CD4-positive, alpha-beta T cell treated with Interferon alpha-2 for 1 hour (primary cell): ENCODE measurements at places on chromosomes 2 and 18.

DNA sequence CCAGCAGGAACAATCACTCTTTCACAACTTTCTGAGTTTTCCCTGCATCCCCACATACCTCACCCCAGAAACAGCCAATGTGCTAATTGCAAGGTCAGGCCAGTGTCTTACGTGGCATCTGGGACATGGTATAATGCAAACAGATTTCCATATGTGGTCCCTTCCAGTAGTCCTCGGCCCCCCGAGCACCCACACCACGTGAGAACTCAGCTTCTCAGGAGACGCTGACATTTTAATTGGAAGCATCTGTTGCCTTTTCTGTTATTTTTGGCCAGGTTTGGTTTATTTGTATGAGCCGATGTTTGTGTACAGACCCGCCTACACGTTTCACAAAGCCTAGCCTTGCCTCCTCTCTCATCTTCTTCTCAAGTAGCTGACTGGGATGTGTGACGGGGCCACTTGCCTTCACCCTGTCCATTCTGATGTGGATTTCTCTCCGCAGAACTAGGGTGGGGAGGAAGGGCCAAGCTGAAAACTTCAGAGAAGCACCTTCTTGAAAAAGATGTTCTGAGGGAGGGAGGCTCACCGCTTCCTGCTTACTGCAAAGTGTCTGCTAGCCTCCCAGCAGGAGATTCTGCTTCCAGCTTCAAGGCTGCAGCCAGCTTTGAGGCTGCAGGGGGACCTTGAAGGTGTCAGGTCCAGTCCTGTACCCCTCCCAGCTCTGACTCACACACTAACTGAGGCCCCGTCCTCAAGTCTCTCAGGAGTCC, 109.6 kb upstream of the SLC14A2 start:
- DNase-seq: no peak

GRCh38 chr2:170972296-170973224, 43.5 kb downstream of the GORASP2 start:
- DNase-seq: no peak

- no peak for DNase-seq
Measured at GRCh38 chr2:127578411-127578810, 42.9 kb downstream of the MYO7B start.

DNA sequence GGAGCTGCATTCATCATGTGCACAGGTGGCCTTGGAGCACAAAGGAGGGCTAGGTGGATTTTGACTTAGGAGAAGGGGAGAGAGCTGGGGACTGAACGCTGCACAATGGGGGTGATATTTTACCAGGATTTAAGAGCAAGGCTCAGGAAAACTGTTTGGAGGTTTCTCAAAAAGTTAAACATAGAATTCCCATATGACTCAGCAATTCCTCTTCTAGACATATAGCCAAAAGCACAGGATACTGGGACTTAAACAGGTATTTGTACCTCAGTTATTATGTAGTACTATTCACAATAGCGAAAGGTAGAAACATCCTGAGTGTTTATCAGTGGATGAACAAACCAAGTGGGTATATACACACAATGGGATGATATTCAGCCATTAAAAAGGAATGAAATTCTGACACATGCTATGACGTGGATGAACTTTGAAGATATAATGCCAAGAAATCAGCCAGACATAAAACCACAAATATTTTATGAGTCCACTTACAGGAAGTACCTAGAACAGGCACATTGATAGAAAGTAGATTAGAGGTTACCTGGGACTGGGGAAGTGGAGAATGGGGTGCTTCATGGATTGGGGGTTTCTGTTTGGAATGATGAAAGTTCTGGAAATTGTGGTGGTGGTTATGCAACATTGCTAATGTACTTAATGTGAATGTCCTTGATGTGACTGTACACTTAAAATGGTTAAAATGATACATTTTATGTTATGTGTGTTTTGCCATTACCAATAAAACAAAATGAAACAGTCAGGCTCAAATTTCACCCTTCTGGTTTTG, 216.9 kb downstream of the HAUS1 start:
- DNase-seq: no peak

DNA sequence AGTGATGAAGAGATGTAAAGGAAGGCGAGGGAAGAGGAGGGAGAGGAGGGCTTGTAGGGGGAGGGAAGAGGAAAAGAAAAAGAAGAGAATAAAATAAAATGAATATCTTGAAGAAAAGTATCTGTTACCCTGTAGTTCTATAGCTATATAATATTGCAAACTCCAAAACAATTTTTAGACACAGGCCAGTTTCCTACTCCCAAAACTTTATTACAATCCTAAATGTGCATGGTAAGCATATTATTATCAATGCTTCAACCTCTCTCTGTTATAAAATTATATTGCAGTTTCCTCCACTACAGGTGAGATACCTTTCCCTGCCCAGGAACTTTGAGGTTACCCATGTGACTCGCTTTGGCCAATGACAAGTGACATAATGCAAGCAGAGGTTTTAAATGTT, 1351.6 kb upstream of the NRXN1 start:
- no peak for DNase-seq

DNA sequence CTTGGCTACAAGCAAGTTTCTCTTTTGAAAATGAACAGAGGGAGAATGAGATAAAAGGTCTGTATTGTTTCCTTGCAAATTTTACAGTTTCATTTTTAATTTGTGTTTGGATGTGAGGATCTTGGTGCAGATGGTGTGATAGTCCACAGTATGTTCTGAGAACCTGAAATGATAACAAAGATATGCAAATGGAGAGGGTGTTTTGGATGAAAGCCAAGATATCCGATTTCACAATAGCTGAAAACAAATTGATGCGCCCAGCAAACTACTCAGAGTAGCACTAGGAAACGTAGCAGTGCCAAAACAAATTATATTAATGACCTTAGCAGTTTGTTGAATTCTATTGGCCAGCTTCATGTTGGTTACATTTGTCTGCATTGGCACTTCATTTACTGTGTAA, 683.5 kb downstream of the TMEM182 start:
- no peak for DNase-seq

DNA sequence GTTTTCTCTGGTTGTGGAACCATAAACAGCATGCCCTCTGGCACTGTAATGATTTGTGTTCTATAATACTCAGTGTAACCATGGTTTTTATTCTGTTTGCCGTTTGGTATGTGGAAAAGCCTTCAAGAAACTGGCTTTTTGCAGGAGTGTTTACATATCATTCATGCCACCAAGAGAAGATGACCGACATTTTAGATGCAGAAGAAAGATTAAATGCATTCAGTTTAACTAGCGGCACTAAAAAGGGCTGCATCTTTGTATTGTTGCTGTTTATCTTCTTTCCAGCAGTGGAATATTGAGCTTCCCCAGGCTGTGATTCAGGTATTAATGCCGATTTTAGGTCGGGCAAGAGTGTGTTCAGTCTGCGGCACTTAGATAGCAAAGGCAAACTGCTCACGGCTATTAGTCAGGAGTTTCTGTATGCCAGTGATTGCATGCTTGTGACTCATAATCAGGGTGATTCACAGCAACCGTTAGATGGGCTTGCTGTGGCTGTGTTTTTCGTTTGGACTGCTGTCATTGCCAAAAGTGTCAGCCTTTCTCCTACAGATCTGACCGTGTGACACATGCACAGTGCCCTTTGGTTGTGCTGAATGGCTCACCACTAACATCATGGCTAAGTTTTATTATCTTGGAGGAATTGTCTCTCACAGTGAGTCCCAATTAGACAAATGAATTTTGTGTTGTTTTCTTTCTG, 479.7 kb downstream of the PARD3B start:
- peak; percentile 0 for DNase-seq

- DNase-seq: no peak
Measured at GRCh38 chr2:159925975-159926374, 128.0 kb upstream of the CD302 start.

GRCh38 chr2:145284551-145284950, 764.6 kb upstream of the ZEB2 start:
- DNase-seq: no peak

GRCh38 chr2:150517951-150518680, 30.6 kb upstream of the RND3 start:
- no peak for DNase-seq

DNA sequence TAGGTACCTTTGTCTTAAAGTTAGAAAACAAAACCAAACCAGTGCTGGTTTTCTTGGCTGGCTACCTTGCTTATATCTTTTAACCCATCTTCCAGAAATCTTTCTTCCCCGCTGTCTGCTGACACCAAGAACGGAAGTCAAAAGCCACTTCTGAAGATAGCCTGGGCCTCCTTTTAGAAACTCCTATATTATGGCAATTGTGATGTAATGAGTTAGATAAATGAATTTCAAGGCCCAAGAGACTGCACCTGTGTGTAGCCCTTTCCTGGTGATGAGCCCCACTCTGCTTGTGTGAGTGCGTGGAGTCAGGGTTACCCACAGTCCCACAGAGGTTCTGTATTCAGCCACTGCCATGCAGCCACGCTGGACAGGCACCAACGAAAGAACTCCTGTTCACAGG, 60.7 kb downstream of the ARMC9 start:
- DNase-seq: no peak

GRCh38 chr18:67771271-67771670, 254.8 kb upstream of the DSEL start:
- DNase-seq: no peak

- DNase-seq: no peak
Measured at GRCh38 chr2:128774320-128775216, 455.9 kb upstream of the HS6ST1 start.

DNA sequence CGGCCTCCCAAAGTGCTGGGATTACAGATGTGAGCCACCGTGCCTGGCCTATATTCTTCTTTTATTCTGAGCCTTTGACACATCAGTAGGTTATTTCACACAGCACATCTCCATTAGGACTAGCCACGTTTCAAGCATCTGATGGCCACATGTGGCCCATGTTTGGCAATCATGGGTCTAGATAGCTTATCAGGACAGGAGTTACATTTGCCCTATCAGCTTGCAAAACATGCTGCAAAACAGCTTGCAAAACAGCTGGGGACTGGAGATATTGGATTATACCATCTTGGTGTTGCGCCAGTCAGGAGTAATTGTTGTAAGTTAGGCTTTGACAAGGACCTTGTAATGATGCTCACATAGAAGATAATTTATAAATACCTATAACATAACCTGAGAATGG, 94.9 kb downstream of the GBX2 start:
- DNase-seq: no peak

DNA sequence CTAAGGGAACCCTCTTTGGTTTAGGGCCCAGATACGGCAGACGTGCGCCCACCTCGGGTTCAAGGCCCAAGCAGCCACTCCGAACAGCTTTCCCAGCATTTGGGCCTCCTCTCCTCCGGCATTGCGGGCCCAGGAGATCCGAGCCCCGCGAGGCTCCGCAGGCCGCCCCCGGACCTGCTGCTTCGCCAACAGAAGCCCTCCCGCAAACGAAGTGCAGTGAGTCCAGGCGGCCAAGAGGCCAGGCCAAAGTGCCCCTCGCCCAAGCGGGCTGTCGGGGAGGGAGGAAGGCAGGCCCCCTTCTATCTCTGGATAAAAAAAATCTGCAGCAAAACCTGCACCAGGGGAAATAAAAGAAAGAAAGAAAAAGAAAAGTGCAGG, 6.0 kb downstream of the EN1 start:
- DNase-seq: no peak

DNA sequence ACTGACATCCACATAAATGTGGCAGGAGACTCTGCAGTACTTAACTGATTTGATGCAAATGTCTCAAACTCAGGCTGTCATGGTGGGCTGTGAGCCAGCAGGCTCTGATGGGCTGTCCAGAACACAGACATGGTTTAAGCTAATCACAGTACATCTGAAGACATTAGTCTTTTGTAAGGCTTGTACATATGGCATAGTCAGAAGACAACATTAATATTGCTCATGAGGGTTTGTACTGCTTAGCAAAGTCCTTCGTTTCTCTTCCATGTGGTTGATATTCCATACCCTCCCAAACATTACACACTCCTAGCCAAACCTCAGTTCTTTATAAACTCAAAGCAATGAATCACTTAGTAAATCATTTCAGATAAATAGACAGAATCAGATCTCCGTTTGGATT, 330.6 kb downstream of the RND3 start:
- no peak for DNase-seq

DNA sequence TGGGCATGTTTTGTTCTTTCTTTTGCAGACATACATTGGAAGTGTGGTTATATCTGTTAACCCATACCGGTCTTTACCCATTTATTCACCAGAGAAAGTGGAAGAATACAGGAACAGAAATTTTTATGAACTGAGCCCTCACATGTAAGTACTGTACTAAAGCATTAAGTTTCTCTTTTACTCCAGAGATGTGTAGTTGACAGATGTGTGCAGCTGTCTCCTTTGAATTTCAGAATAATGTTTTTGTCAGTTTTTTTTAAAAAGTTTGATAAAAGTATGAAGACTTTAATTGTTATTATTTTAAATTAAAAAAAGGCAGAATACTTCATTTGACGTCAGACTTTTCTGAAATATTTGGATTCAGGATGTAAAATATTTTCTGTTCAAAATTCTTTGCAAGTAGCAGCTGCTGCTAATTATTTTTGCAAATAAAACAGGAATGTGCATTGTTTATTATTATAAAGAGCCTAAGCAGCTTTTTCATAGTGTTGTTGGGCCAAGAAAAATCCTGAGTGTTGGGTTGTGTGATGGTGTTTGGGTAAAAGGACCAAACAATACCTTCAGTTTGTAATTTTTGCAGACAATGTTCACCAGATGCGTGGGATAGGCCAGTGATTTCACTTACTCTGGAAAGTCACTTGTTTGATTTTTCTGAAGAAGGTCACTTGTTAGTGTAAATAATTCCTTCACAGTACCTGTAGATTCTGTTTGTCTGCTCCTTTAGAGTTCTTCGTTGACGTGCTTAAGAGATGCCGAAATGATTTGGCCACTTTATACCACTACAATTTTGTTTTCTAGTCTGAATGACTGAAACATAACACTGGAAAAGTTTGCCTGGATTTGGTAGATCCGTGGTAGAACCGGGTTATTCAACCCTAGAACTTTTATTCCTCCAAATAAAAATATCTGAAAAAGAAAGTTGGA, 51.1 kb downstream of the MYO1B start:
- DNase-seq: no peak

DNA sequence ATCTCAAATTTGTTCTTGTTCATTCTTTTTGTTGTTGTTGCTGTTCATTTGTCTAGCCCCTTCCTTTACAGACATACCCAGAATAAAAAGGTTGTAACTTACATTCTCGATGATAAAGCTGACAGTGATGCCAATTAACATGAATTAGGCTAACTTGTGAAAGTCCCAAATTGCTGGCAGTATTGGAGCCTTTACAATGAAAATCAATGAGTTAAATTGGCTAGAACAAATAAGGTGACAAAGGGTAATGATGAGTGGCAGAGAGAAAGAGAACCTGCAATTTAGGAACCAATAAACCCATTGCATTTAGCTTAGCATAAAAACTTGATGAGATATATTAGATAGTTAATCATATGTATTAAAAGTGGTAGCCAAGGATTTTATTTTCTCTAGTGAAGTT, 521.0 kb downstream of the ADCYAP1 start:
- DNase-seq: no peak

GRCh38 chr2:196088203-196088602, 19.6 kb upstream of the DNAH7 start:
- no peak for DNase-seq

GRCh38 chr18:45227001-45227742, 388.1 kb upstream of the SLC14A2 start:
- no peak for DNase-seq

- no peak for DNase-seq
Measured at GRCh38 chr18:23227726-23228070, 92.4 kb downstream of the CABLES1 start.
